ENCODE measurements at places on chromosomes 2 and 18.

DNA sequence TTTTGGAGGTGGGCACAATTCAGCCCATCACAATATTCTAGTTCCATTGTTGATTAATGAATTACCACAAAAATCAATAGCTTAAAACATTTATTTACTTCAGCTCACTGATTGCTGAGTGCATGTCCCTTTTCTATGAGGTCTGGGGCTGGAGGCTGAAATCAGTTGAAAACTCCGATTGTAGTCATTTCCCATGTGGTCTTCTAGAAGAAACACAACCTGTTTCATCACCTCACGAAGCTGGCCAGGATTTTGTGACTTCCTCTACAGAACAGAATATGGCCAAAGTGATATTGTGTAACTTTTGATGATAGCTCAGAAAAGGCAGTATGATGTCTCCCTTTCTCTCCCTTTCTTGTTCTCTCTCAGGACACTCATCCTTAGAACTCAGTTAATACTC lies 44.1 kb upstream of the CYRIA start:
- DNase-seq = no peak

DNA sequence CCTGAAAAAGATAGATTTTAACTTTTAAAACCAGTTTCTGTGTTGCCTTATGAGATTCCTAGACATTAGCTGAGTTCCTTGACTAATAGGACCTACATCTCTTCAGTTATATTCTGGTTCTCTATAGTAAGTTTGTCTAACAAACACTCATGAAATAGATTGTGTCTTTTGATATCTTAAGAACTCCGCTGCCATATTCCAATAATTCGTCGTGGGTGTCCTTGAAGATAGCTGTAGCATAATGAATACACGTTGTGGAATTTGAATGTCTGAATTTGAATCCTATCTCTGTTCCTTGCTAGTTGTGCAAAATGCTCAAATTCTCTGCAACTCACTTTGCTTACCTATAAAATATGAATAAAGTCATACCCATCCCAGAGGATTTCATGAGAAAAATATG lies 176.8 kb upstream of the COL3A1 start:
- DNase-seq = no peak

GRCh38 chr2:203804764-203805485 lies 62.6 kb upstream of the CTLA4 start:
- no peak for DNase-seq

- DNase-seq = peak; percentile 68
Observed at GRCh38 chr2:42171396-42171980, 2.3 kb downstream of the EML4 start.

- no peak for DNase-seq
Observed at GRCh38 chr2:168613551-168613950, 157.5 kb downstream of the CERS6 start.

DNA sequence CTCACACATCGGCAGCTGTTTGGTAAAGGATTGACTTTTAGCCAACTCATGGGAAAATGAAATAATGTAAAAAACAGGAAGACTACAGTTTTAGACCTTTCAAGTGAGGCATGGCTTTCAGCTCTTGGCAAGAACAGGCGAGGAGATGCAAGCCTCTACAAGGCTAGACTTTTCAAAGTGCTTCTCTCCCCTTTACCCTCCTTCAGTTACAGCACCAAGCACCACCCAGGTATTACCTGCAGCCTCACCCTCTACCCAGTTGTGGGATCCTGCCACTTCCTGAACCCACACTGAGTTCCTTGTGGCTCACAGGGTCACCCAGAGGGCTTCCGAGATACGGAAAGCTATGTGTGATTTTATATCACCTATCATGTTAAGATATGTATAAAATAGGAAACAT lies 14.7 kb downstream of the UGT1A10 start:
- DNase-seq = no peak

GRCh38 chr18:31044926-31045325 lies 2.4 kb upstream of the DSC3 start:
- DNase-seq = no peak

GRCh38 chr2:162317861-162318327 lies 590 bp downstream of the IFIH1 start:
- DNase-seq = no peak

GRCh38 chr2:29293830-29294438 lies 178.7 kb downstream of the CLIP4 start:
- DNase-seq = peak; percentile 33

DNA sequence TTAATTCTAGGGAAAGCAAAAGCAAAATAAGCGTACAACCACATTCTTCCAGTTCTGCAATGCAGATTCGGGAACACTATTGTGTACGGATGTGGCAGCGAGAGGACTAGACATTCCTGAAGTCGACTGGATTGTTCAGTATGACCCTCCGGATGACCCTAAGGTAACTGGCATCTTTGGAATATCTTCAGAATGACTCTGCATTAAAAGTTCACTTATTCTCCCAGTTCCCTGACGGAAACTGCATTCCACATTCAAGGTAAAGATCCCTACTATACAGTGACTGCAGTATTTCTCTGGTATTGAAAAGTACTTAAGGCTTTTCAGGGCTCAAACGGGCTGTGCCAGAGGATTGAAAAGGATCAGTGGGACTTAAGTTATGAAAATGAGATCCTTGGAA lies 10.9 kb downstream of the DDX18 start:
- no peak for DNase-seq

- no peak for DNase-seq
Observed at GRCh38 chr18:21656402-21656801, 44.3 kb downstream of the SNRPD1 start.

DNA sequence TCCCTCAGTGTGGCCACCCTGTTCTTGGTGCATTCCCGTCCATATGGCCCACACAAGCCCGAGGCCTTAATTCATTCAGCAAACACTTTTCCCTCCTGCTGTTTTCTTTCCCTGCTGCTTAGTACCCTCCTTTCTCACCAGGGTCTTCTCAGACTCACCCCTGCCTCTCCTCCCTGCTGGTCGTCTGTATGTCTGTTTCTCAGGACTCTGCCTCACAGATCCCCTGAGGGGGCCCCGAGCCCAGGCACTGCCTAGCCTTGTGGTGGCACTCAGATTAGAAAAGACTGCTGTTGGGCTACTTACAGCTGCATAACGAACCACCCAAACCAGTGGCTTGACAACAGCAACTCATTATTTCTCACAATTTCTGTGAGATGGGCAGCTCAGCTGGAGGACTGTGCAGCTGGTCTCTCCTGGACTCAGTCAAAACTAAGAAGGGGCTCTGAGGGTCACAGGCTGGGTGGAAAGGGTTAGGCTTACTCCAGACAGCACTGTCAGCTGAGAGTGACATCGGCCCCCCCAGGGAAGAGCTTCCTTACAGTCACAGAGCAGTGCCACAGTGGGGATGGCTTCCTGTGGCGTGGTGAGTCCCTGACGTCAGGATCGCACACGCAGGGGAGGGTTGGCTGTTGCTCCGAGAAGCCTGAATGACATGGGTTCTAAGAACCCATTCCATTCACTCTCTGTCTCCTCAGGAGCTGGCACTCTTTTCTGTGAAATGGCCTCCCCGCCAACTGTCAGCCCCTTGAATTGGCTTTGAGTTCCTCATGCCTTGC lies 139.0 kb downstream of the UXS1 start:
- DNase-seq = no peak

DNA sequence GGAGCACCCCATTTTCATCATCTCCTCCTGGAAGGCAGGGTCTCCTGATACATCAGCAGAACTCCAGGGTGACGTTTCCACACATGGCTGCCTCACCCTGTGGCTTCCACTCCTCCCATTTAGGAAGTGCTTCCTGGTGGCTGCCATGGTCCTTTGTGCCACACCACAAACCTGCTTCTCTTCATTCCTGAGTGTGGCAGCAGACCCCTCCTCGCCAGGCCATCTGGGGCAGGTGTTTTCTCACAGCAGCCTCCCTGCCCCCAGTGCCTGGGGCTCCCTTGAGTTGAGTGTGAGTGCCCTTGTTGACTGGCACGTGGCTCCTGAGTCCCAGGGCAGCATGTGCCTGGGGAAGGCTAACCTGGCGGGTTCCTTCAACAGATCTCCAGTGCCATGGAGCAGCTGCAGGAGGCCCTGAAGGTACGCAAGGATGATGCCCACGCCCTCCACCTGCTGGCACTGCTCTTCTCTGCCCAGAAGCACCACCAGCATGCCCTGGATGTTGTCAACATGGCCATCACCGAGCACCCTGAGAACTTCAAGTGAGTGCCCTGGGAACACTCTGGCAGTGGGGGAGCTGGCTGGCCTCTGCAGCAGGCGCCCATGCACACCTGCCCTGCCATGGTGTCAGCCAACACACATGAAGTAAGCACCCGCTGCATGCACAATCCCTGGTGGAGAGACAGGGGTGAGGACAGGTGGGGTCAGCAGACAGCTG lies 113.4 kb upstream of the MCFD2 start:
- DNase-seq = no peak

DNA sequence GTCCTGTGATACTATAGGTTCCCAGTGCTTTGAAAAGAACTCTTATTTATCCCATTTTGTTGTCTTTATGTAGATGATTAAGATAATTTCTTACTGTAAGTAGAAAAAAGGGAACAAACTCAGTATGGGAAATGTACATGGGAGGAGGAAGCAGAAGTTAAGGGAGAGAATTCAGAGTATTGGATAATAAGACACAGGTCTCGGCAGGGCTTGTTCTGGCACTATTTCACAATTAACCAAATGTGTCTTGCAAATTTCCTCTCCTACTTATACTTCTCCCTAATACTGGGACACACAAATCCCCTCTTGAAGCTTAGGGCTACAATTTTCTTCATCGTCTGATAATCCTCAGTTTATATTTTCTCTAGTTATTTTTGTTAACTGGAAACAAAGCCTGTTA lies 744.0 kb downstream of the ADCYAP1 start:
- no peak for DNase-seq

- peak; percentile 63 for DNase-seq
Observed at GRCh38 chr2:10329880-10330699, 27.4 kb downstream of the HPCAL1 start.

DNA sequence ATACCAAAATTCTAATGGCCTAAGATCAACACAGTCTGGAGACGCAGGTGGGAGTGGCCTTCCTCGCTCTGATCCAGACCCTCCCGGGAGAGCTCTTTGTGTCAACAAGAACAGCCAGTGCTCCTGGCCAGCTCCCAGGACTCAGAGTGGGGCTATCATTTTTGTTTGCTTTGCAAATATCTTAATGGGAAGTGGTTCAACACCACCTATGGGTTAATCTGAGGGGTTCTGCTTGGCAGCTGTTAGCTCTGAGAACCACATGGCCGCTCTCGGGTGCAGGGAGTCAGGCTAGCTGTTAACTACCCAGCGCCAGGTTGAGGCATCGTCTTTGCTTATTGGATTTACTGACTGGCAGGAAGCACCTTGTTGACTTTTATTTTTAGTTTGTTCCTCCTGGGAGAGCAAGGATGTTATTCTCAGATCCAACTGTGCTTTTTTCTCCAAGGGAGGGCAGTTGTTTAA lies 184.8 kb upstream of the SP5 start:
- peak; percentile 65 for DNase-seq

DNA sequence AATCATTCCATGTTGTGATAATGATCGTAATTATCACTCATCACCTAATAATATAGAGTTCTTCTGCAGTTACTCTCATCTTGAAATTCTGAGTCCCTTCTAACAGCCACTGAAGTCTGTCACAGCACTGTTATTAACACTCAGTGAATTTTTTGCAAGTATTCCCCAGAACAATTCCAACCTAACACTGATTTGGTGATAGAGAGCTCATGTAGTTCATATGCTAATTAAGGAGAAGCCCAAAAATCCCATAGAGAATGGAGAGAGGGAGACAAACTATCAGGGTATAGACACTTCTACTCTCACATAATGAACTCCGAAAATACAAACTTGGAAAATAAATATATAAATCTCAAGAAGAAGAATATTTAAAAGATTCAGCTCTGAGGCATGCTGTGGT lies 1253.4 kb upstream of the NXPH2 start:
- DNase-seq = no peak

DNA sequence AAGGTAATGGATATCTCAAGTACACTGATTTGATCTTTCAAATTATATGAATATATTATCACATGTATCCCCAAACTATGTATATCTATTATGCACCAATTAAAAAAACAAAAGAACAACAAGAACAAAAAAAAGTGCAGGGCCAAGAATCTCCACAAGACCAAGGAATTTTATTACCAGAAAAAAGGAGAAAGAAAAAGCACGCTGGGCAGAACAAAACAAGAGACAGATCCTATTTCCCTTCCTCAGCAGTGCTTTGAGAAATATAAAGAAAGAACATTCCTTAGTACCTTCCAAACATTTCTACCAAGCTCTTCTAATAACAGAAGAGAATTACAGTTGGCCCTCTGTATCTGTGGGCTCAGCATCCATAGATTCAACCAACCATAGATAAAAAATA lies 144.7 kb upstream of the CREB1 start:
- no peak for DNase-seq

GRCh38 chr2:120267348-120267747 lies 14.7 kb downstream of the RALB start:
- DNase-seq = no peak

DNA sequence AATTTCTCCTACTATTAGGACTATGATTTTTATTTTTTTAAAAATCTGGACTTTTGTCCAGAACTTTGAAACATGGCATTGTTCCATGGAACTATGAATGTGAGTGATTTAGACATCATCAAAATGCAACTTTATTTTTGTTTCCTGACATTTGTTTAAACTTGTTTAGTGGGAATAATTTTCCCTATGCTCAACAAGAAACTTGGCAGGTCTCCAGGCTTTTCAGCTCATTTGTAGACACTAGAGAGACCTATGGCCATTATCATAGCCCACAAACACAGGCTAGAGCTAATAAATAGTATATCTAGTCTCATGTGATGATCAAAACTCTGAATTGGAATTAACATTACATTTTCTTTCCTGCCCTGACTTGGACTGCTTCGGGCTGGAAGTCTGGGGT lies 145.1 kb upstream of the CELF4 start:
- DNase-seq = no peak

DNA sequence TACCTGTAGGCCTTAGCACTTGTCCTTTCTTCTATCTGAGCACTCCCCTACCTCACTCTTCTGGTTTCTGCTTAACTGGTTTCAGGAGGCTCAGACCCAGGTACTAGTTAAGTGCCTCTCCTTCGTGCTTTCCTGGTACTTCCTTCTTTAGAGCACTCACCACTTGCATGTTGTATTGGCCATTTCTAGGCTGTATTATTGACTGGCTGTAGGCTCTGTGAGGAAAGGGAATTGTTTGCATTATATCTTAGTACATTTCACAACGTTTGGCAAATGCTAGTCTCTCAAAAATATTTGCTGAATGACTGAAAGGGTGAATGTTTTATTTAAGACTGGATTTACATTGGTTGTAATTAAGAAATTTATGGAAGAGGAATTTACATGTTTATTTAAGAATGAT lies 36.0 kb upstream of the SCN1A start:
- DNase-seq = no peak

DNA sequence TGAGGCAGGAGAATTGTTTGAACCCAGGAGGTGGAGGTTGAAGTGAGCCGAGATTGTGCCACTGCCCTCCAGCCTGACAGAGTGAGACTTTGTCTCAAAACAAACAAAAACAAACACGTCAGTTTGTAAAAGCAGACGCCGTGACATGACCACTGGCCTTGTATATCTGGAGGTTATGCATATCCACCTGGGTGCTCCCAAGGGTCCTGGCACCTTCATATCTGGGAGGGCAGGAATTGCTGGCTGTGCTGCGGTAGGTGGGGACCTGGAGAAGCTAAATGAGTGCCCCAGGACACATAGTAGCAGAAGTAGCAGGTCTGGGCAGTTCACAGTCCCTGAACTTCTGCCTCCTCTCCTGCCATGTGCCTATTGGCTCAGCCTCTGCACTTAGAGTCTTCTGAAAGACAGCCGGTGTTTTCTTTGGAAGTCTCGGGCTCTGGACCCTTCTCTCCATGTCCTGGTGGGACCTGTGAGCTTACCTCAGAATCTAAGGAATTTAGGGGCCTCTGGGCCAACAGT lies 30.9 kb upstream of the IL1R2 start:
- DNase-seq = no peak

- no peak for DNase-seq
Observed at GRCh38 chr2:32290000-32290339, 12.3 kb downstream of the YIPF4 start.
